COR-L47 (cell line): ENCODE measurements at places on chromosomes 4 and X.

DNA sequence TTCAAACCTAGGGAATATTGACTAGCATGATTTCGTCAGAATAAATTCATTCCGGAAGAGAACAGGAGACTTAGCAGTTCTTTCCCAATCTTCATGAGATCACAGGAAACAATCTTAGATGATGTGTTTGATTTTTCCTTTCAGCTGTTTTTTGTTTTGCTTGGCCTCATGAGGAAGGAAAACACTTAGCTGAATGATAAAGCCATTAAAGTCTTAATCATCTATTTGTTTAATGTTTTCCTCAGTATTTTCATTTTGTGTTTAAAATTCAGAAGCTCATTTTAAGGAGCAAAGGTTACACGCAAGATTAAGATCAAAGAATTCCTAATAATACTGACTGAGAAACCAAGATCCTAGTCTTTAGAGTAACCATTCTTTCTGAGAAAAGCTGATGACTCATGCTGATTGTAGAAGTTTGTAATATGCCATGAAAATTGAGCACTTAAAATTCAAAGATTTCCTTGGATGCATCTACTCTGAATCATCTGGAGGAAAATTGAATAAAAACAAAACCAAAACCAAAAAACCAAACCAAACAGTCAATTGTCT lies 15.4 kb upstream of the TBC1D19 start:
- no peak for DNase-seq

DNA sequence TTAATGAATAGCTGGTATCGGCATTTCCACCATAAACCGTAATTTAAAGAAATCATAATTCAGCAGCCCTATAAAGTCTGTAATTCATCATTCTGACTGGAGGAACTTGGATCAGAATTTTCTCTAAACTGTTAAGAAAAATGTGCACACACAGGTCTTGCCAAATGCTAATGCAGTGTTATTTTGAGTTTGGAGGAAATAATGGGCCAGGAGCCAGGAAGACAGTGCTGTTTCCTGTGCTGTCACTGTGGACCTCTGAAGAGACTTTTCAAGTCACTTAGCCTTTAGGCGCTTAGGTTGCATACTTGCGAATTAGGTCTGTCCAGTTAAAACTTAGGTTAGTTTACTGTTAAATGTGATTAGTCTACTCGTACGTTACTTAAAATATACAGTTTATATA lies 137.5 kb upstream of the ANXA3 start:
- no peak for DNase-seq

GRCh38 chr4:182307746-182308145 lies 64.5 kb downstream of the TENM3 start:
- DNase-seq, result peak; percentile 3

- DNase-seq, result no peak
These were observed 310.9 kb upstream of the MAOA start for GRCh38 chrX:43345166-43345565.

- DNase-seq, result no peak
These were observed 171.4 kb upstream of the NRK start for GRCh38 chrX:105650986-105651385.

GRCh38 chr4:34939073-34939472 lies 1305.2 kb downstream of the ARAP2 start:
- DNase-seq, result no peak

GRCh38 chr4:42865572-42866189 lies 26.8 kb upstream of the GRXCR1 start:
- DNase-seq, result peak; percentile 39

DNA sequence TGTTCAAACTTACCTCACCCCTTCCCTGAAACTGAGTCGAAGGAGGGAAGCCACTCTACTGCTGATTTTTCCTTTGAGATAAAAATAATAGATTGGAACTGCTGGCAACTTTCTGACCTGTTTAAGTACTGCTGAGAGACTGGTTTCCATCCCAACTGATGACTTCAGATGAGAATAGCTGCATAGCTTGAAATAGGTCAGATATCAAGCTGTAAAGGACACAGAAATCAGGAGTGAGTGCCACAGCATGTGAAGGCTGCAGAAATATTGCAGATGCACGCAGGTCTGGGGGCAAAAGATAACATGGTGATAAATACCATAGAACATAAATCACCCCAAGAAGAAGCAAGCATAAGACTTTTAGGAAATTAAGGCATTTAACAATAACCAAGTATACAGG lies 923.2 kb downstream of the SH3BGRL start:
- no peak for DNase-seq

DNA sequence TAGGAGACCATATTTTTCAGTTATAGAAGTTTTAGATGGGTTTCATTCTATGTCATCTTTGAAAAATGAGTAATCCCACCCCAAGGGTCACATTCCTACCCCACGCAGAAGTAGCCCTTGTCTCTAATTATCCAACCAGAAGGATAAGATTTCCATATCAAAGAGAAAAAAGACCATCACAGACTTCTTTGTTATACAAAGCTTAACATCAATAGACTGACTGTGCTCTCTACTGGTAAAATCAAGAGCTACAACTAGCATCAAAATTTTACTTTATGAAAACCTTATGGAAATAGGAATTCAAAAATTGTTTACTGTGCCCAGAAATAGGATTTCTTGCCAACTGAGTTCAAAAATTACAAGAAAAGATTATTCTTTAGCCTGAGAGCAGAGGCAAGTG lies 24.9 kb downstream of the TNMD start:
- no peak for DNase-seq

- DNase-seq, result no peak
These were observed 321.5 kb downstream of the NLGN4X start for GRCh38 chrX:5907207-5907606.

DNA sequence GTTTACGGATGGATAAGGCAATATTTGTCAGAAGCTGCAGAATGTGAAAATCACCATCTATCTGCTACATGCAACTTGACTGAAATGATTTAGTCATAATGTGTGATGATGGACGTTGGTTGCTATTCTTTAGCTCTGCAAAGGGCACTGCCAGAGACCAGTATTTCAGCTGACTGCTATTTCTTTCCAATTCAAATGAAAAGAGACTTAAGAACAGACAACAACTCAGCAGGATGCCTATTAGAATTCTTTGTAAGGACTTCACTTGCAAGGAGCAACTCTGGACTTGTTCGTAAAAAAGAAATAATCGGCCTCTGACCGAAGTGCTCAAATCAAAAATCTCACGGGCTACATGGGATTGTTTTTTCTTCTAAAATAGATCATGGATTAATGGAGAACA lies 262.7 kb downstream of the DHX15 start:
- no peak for DNase-seq

DNA sequence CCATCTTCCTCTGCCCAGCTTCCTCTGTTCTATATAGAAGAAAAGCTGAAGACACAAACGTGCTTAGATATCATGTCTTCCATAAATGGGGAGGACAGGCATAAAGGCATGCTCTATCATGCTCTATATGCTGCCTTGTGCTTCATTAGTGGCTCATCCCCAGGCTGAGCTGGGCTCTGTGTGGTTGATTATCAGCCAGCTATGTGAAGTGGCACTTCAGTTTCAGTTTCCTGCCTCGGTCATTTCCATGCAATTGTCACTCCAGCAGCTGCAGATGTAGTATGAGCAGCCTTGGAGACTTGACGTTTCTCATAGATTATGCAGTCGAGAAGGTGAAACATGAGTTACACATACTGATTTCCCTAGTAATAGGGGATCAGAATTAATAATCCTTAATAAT lies 106.2 kb downstream of the SYTL5 start:
- no peak for DNase-seq

DNA sequence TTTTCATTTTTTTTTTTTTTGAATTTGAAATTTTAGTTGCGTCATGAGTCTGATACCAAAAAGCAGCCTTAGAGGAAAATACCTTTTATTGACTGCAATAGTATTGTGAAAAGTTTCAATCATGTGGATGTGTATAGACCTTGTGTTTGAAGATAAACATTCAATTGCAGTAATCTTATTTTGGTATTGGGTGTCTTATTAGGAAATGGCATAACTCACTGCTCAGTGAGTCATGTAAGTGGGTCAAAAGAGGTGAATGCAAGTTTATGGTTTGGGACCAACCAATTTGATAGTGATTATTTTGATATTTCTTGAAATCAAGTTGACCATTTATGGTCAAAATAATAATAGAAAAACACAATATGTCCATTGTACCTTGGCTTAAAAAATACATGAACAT lies 627.8 kb upstream of the SLIT2 start:
- no peak for DNase-seq

GRCh38 chr4:8664031-8664805 lies 71.7 kb downstream of the CPZ start:
- DNase-seq, result no peak

DNA sequence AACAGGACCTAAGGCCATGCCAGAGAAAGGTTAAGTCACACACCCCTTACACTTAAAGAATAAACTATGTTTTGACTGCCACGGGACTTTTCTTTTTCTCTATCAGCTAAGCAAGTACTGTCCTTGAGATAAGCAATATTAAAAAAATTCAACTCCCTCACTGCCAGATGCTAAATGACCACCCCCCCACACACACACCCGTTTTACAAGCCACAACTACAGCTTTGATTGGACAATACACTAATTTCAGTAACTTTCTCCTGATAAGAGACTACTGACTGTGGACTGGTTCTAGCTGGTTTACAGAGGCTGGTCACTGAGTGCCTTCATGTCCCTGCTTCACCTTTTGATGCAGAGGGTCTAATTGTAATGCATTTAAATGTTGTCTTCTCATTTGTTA lies 63.9 kb upstream of the HOPX start:
- no peak for DNase-seq

- DNase-seq, result no peak
These were observed 33.9 kb downstream of the RTL3 start for GRCh38 chrX:78624962-78625909.

DNA sequence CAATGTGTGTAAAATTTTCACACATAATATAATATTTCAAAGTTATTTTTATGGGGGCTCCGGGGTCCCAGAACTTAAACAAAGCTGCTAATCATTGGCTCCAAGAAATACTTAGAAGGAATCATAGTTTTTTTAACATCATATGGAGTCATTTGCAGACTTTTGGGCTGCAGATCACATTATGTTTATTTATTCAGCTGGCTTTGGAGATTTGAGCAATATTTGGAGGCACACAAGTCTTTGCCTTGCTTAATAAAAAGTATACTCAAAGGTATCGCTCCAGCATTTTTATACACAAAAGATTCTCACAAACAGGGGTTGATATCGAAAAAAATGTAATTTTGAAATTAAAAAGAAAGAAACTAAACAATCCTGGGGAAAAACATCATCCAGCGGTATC lies 382.5 kb upstream of the TENM3 start:
- DNase-seq, result no peak

DNA sequence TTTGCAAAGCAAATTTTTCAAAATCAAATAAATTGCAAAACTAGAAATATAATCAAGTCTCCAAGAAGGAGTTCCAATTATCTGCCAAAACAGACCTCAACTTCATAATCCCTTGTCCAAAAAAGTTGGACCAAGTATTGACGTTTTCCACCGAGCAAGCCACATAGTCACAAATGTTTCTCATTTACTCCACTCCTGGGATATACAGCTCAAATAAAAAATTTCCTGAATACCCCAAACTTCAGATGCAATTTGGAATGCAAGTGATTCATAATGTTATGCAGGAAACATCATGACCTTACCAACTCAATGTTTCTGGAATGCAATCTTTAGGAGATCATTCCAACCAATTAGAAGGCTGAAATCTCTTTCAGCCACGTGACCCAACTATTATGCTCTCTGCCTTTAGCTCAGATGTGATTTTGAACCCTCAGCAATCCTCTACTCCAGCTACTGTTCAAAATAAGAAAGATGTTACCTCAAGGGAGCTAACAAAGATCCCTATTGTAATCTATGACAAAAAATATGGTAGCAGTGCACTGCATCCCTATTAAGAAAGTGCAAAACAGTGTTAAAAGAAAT lies 72.4 kb downstream of the PRDM5 start:
- DNase-seq, result no peak

DNA sequence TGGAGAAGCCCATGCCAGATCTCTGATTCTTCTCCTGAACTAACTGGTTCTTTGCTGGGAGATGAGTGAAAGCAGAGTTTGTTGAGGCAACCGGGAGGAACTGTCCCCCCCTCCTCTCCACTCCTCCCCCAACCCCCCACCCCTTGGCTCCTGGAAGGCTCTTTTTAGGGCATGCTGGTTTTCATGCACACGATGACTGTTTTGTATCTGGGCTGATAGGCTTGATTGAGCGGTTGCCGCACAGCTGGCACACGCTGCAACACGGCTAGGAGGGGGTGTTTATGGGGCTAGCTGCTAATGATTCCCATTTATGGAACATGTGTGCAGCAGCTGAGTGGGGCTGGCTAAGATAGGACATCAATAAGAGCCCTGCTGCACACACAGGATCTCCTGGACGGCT lies 137.2 kb downstream of the SMIM20 start:
- DNase-seq, result no peak

DNA sequence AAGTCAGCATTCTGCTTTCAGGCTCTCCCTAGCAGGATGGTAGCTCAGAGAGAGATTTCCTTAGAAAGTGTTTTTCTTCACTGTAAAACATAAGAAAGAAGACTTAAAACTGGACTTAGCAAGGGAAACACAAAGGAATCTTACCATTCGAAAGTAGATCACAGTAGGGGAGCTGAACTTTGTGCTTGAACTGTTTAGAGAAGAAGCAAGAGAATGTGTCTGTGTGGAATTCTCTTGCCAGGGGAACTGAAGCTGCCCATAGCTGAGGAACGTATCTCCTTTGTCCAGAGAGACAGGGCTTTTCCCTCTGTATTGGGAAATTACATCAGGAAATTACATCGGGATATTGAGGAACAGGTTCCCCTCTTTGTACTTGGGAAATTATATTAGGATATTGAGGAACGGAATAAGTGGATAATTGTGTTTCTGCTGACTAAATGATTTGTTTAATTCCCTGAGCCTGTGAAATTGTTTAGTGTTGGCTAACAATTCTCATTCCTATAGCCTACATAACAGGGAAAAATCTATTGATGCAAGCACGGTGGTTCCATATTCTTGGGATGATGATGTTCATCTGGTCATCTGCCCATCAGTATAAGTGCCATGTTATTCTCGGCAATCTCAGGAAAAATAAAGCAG lies 21.2 kb downstream of the SRD5A3 start:
- no peak for DNase-seq

- DNase-seq, result no peak
These were observed 79.7 kb downstream of the BTC start for GRCh38 chr4:74714611-74715130.

GRCh38 chr4:135533053-135533452 lies 1331.5 kb upstream of the PABPC4L start:
- DNase-seq, result no peak

GRCh38 chr4:44961001-44961755 lies 234.8 kb upstream of the GNPDA2 start:
- no peak for DNase-seq

DNA sequence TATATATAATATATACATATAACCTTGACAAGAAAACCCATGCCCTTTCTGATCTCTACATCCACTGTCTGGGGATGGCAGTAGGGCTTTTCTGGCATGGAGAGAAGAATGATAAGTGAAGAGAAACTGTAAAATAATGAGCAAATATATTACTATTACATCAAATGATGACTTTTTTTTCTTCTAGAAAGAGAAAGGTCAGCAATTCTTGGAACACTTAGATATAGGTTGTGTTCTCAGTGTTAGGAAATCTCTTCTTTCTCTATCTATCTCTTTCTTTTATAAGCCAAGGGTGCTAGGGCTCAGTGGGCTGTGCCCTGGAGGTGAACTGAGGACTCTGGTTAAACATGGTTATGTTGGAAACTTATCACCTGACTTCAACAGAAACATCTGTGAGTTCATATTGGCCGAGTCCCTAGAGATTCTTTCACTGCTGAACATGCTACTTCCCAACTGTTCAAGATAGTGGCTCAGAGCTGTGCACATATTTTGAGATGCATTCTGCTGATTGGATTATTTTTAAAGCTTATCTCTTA lies 265.1 kb downstream of the GBA3 start:
- no peak for DNase-seq
